ENCODE measurements at places on chromosomes 7 and 10.

GRCh38 chr7:47407821-47408674, 173.9 kb downstream of the TNS3 start:
- no peak for DNase-seq

GRCh38 chr10:132987671-132988571, 45.6 kb upstream of the CFAP46 start:
- DNase-seq: no peak

DNA sequence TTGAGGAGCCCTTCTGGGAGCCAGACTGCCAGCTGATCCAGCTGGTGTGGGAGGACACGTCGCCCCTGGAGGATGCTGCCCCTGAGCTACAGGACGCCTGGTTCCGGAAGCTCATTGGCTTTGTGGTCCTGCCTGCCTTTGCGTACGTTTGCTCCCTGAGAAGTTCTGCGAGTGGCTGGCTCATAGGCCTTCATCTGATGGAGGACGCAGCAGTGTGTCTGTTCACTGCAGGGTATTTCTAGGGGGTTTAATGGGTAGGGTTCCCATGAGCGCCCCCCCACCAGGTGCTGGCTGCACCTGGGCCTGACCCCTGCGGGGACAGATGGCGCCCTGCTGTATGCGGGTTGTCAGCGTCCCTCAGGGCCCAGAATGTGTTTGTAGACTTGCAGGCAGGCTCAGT, 5.0 kb downstream of the PAOX start:
- no peak for DNase-seq

GRCh38 chr7:151095123-151095797, 9.0 kb downstream of the AGAP3 start:
- no peak for DNase-seq

DNA sequence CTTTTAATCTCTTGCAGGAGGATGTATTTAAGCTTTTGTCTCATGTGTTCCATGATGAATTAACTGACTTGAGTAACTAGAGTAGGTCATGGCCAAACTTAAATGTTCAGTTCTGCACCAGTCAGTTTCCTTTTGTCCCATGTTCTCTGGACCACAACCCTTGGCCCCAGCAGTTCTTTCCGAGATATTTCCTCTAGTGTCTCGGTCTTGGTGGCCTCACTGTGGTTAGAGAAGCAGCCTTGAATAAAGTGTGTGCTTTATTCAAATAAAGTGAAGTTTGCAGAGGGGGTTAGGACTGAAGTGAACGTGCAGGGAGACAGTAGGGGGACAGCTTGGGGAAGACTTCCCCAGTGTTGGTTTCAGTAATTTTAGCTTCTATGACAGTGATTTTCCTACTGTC, 9.3 kb downstream of the ZNF212 start:
- no peak for DNase-seq

DNA sequence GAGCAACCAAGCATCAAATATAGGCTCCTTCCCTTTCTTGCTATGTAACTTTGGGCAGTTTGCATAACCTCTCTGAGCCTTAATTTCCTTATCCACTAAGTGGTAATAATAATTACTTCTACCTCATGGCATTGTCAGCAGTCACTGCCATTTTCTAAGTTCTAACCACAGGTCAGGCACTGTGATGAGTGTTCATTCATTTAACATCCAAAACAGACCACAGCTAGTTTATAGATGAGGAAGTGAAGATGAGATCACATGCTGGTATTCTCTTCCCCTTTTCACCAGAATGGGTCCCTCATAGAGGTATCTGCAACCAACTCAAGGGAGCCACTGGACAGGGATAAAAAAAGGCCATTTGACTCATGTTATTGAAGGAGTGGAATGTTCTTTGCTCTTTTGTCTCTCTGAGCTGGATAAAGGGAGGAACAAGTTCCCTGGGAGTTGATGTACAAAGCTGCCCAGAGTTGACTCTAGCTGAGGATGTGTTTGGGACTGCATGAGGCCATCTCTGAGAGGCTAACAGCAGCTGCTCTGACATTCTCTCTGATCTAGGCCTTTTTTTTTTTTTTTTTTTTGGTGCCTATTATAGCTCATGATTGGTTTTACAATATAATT, 65.0 kb downstream of the DNAJC12 start:
- no peak for DNase-seq

- no peak for DNase-seq
Measured at GRCh38 chr10:91711885-91712680, 79.2 kb upstream of the PPP1R3C start.

GRCh38 chr10:72315611-72316385, 38.9 kb downstream of the DNAJB12 start:
- no peak for DNase-seq

DNA sequence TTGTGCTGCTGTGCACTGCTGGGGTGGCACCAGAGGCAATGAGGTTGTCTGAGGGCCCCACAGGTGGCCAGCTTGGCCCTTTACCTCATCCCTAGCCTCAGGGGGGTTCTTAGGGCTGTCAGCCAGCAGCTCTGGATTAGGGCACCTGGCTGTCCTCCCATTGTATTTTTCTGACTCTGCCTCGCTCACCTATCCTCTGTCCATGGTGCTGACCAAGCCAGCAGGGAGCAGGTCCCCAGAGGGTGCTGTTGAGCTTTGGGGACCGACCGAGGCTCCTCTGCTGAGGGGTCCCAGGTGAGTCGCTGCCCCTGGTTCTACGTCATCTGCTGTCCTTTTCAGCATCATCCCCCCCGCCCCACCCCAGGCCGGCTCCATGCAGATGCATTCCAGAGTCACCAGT, 32.1 kb upstream of the ZNF735 start:
- no peak for DNase-seq

GRCh38 chr7:133853706-133854276, 273.3 kb upstream of the LRGUK start:
- DNase-seq: no peak

DNA sequence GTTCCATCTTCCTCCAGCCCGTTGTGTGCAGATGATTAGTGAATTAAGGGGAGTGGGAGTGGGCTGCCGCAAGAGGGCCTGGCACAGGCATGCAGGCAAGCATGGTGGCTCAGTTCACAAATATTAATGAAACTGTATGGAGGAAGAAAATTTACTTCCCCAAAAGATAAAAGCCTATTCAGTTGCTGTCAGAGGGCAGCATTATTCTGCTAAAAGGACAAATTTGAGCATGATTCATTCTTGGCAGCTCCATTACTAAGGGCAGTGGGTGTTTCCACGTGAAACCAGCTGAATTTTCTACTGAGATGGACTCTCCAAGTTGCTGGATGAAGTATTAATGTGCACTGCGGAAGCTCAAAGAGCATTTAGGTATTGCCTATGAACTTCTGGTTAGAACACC, 90.9 kb upstream of the WDR11 start:
- no peak for DNase-seq

DNA sequence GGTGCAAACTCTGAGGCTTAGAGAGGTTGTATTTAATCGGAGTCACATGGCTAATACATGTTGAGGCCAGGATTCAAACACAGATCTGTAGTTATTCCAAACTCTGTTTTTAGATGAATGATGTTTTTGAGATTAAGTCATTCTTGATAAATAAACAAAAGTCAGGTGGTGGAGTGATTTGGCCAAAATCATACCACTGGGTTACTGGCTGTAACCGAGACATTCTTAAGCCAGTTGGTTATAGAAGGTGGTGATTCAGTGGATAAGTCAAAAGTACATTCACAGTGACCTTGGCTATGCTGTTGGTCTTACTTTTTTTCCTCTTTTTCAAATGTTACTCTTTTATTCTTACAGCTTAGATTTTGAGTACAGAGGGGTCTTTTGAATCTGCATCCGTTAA, 361.4 kb downstream of the KIF20B start:
- no peak for DNase-seq

DNA sequence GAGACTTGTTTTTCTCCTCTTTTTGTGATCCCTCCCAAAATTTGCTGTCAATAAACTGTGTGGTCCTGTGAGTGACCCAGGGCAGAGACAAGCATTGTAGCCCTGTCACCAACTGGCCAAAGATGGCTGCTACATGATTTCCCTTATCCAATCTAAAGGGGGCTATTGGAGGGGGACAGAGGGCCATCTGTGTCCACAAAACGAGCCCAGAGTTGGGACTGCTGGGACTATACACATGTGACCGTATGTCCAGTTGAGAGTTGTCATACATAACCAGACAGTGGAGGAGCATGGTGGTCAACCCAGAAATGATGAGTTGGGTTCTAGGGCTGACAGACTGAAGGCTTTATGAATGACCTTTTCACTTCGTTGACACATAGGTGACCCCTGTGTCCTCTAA, 55.3 kb upstream of the SDK1 start:
- DNase-seq: no peak

GRCh38 chr10:46290101-46290886, 3.5 kb downstream of the ANTXRL start:
- no peak for DNase-seq

GRCh38 chr10:21052709-21053104, 155.6 kb upstream of the NEBL start:
- no peak for DNase-seq

DNA sequence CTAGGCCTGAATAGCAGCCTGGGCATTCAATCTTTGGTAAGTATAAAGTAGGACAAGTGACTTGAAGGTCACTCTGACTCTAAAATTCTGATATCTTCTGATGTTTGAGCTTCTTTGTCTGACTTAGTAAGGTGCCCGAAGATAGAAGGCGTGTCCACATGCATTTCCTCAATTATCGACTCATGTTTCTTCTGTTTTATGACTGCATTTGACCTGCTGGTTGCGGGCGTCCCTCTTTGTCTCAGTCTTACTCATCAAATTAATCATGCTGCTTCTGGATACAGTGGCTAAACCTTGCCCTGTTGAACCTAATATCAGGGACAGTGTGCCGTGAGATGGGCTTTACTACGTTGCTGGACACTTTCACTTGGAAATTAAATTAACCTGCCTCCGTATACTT, 534.1 kb downstream of the SDK1 start:
- no peak for DNase-seq

DNA sequence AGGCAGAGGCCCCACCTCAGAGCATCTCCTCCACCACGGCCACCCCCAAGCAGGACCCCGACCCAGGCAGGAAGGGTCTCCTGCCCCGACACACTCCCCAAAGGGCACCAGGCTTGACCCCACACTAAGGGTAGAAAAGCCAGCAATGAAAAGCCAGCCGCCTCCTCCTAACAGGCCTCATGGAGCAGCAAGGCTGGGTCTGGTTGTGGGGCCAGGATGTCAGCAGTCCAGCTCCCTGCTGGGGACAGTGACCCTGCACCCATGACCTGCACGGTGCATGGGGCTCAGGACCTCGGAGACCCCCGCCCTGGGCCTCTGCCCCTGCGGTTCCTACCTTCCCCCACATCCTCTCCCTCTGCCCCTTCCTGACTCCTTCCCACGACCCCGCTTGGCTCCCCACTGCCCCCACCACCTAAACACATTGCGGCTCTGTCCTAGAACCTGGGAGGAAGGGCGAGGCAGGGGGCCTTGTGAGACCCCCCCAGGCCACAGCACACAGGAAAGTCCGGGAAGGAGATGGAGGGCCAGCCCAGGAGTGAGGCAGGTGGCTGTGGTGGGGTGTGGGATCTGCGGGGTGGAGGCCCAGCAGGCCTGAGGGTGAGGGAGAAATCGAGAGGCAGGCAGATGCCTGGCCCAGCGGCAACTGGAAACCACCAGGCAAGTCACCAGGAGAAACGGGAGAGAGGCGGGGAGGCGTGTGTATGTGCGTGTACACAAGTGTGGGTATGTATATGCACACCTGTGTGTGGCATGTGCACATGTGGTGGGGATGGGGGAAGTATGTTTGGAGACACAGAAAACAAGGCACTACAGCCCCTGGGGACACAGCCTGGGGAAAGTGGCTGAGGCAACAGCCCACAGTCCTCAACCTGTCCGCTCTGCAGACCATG, 229.9 kb downstream of the MAD1L1 start:
- DNase-seq: no peak

DNA sequence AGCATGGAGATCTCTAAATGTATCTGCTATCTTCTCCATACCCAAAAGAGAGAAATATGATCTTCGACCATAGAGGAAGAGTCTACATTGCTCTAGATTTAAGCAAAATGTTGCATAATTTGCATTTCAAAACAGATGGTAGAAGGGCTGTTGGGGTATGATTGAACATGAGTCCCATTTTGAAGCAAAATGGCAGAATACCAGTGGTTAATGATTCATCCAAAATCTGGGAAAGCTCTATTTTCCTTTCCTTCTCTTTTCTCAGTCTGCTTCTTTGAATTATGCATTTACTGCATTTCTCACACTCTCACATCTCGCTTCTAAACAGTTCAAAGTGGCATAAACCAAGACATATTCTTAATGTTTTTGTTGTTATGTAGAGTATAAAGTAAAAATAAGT, 178.5 kb downstream of the MACC1 start:
- no peak for DNase-seq

- no peak for DNase-seq
Measured at GRCh38 chr7:13050703-13051102, 363.3 kb downstream of the ARL4A start.

DNA sequence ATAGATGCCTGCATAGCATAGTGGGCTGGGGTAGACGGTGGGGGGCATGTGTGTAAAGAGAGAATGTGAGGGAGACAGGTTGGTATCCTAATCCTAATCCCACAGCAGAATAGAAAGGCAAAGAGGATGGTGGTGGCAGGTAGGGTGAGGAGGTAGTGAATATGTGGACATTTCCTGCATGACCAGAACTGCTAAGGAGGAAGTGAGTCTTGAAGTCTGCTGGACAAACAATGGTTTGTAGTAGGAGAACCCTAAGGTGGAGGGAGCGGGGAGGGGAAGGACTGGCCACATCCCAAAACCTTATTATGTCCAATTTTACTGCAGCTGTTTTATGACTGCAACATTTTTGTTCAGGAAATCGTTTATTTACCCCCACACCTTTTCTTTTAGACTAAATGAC, 279.7 kb downstream of the AUTS2 start:
- no peak for DNase-seq

DNA sequence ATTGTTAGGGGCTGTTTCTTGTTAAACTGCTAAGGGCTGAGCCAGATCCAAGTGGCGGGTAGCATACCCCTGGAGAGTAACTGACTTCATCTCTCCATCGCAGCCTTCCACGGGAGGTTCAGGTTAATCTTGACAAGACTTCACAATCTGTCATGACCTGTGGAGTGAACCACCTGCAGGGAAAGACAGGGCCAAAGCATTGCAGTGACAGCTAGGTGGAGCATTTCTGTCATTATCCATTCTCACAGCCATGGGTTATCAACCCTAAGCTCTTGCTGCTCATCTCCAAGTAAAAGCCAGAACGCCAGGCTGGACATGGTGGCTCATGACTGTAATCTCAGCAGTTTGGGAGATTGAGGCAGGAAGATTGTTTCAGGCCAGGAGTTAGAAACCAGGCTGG, 17.2 kb downstream of the ABCC2 start:
- no peak for DNase-seq

DNA sequence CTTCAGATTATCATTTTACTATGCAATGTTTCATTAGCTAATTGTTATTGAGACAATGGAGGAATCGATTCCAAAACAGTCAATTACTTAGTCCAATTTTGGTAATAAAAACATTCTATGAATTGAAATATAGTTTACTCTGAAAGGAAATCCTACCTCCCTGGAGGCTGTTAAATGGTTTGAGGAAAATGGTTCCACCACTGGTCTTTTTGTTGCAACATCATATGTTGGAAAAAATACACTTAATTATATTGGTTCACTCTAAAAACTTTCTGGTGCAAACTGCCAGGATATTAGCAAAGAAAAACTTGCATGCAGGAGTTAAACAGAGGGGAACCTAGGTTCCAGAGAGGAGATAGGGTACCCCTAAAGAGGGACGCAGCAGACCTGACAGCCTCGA, 267.3 kb upstream of the LYZL1 start:
- DNase-seq: no peak

- DNase-seq: no peak
Measured at GRCh38 chr7:140876519-140877248, 48.0 kb downstream of the BRAF start.

GRCh38 chr10:3801558-3802192, 16.7 kb upstream of the KLF6 start:
- no peak for DNase-seq

- DNase-seq: no peak
Measured at GRCh38 chr10:99551616-99552015, 18.9 kb downstream of the NKX2-3 start.

Measured in stimulated activated CD4-positive, alpha-beta T cell treated with anti-CD3 and anti-CD28 coated beads, Interleukin-1b, Interleukin-23, amount 100 ng/mL, for 4 hours (primary cell).